Stimulated activated naive CD4-positive, alpha-beta T cell (primary cell): ENCODE measurements at places on chromosomes 3 and 15.

- DNase-seq = no peak
Measured at GRCh38 chr3:47581422-47581821, 2.8 kb upstream of the CSPG5 start.

DNA sequence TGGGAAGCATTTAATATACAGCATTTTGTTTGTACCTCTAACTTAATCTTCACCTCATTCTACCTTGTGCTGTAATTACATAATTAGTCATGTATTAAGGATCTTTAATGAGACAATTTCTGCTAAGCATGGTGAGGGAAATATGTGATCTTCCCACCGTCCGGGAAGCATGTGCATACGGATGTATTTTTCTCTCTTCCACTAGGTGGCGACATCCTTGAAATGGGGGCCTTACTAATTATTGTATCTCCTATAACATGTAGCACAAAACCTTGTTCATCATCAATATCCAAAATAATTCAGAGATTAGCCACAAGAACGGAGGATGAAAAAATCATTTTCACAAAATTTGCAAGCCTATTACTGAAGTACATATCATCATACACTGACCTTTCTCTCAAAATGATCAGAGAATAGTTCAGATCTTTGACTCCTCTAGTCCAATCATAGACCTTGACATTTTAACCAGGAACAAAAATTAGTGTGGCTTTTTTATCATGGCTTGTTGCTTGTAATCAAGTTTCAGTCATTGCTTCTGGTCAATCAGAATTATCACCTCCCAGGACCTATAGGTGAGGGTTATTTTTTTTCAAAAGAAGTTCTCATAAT, 148.9 kb upstream of the GBE1 start:
- DNase-seq = no peak

- DNase-seq = no peak
Measured at GRCh38 chr3:58049143-58049785, 41.0 kb downstream of the FLNB start.

DNA sequence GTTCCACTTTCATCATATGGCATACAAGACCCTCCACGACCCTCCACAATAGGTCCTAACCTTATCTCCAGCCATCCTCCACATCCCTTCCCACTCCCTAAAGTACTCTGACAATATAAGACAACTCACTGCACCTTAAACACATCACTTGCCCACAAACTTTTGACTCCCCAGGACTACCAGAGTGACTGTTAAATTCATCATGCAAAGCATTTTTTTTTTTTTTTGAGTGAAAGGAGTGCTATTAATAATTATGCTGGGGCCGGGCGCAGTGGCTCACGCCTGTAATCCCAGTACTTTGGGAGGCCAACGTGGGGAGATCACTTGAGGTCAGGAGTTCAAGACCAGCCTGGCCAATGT, 55.8 kb downstream of the OSBPL10 start:
- DNase-seq = no peak

GRCh38 chr3:194072691-194073279, 63.2 kb upstream of the HES1 start:
- no peak for DNase-seq

DNA sequence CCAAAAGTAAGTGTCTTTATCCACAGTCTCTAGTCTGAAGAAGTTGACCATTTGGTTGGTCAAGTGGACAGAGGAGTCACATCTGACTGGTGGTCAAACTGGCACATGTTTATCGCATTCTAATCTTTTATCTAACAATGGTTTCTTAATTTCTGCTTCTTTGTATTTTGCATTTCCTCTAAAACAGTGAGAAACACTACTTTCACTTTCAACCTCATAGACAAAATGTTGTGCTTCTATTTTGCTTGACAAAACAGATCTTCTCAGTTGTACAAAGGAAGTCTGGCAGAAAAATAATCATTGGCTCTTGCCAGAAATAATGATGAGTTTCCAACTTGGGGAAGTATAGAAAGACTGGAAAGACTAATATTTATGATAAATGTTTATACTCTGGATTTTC, 103.9 kb downstream of the MME start:
- DNase-seq = no peak

GRCh38 chr15:87268675-87269074, 987.9 kb downstream of the NTRK3 start:
- no peak for DNase-seq

- DNase-seq = no peak
Measured at GRCh38 chr3:175518459-175518858, 659.3 kb downstream of the NAALADL2 start.

- no peak for DNase-seq
Measured at GRCh38 chr15:73957276-73957675, 31.0 kb downstream of the LOXL1 start.

DNA sequence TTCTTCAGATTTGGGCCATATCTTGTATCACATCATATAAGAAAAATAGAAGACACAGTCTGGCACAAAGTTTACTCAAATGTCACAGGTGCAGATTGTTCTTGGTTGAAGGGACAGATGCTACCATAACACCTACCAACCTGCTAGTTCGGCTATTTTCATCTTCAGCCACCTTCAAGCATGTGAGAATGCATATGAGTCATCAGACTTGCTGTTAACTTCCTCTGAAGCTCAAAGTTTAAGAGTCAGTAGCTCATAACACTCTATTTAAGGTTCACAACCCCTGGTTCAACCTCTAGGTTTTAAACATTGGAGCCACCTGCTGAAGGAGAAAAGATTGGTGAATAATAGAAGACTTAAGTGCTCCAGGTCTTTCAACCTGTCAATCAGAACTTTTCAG, 522.8 kb downstream of the NLGN1 start:
- DNase-seq = no peak

DNA sequence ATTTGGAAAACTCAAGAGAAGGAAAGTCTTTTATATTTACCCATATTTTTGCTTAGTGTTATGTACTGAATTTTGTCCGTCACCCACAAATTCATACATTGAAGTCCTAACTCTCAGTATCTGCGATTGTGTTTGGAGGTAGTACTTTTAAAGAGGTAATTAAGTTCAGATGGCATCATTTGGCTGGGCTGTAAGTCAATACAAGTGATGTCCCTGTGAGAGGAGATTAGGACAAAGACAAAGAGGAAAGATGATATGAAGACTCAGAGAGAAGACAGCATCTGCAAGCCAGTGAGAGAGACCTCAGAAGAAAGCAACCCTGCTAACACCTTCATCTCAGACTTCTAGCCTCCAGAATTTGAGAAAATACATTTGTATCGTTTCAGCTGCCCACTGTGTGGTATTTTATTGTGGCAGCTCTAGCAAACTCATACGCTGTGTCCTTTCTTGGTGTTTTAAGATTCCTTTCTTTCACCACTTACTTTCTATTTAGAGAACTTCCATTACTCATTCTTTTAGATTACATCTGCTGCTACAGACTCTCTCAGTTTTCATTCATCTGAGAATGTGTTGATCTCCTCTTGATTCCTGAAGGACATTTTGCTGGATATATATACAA, 17.0 kb downstream of the LRCH3 start:
- no peak for DNase-seq

- DNase-seq = no peak
Measured at GRCh38 chr3:63864965-63865327, 1.3 kb downstream of the ATXN7 start.
